ENCODE measurements at places on chromosomes 13 and 19.

DNA sequence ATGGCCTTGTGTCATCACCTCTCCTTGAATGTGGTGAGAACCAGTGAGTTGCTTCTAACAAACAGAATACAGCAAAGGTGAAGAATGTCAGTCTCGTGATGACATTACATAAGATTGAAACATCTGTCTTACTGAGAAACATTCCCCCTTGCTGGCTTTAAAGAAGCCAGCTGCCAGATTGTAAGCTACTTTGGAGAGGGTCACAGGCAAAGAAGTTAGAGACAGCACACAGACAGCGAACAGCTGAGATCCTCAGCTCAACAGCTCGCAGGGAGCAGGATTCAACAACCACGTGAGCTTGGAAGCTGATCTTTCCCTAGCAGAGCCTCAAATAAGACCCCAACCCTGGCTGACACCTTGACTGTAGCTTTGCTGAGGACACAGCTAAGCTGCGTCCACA lies 367.9 kb downstream of the LIG4 start:
- no peak for DNase-seq

- no peak for DNase-seq
Observed at GRCh38 chr19:18379803-18380747, 5.9 kb upstream of the GDF15 start.

- DNase-seq = no peak
Observed at GRCh38 chr13:28313579-28313978, 175.2 kb downstream of the PAN3 start.

GRCh38 chr13:111139873-111140561 lies 24.9 kb downstream of the ARHGEF7 start:
- no peak for DNase-seq

GRCh38 chr13:99124794-99125316 lies 75.8 kb upstream of the UBAC2 start:
- no peak for DNase-seq

DNA sequence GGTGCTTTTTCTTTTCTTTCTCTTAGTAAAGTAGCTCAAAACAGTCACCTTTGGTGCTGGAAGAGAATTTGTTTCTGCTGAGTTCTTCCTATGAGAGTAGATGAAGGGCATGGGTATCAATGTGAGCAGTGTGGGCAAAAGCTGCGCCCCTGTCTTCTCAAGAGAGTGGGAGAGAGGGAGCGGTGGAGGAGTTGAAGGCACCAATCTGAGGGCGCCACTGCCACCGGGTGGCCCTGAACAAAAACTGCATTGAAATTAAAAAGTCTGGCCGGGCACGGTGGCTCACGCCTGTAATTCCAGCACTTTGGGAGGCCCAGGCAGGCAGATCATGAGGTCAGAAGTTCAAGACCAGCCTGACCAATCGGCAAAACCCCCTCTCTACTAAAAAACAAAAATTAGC lies 28.7 kb upstream of the EPHX3 start:
- DNase-seq = no peak

- no peak for DNase-seq
Observed at GRCh38 chr19:51094696-51095279, 12.1 kb upstream of the KLK14 start.

DNA sequence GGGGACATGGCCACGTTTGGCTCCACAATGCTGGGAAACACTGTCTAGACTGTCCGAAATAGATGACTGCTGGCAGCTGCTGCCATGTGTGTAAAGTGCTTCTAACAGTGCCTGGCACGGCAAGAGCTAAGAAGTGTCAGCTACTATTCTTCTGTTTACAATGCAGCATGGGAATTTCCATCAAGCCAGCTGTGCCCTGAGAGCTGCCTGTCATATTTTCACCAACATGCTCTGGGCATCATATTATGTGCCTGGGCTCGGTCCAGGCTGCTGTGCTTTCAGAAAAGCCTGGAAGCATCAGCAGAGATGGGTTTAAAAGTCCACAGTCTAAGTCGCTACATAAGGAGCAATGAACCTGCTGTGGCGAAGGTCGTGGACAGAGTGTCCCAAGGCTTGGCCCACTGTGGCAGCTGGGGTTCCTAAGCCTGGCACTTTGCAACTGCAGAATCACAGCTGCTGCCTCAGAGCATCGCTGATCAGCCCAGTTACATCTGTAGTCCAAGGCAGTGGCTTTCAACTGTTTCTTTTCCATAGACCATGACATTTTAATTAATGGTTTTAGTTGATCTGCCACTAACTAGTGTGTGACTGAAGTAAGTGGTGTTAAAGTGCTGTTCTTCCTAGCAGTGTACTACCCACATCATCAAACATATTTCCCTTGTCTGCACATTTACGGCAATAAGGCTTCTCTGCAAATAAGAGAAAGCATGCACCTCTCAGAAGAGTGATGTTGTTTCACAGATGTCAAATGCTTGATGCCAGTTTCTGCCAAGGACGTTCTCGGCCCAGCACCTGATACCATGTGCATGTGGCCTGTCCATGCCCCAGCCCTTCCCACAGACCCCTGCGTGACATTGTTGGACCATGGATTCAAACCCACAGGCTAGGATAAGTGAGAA lies 95.7 kb upstream of the C1QTNF9B start:
- no peak for DNase-seq

- DNase-seq = no peak
Observed at GRCh38 chr19:16594681-16595091, 22.5 kb upstream of the SLC35E1 start.

DNA sequence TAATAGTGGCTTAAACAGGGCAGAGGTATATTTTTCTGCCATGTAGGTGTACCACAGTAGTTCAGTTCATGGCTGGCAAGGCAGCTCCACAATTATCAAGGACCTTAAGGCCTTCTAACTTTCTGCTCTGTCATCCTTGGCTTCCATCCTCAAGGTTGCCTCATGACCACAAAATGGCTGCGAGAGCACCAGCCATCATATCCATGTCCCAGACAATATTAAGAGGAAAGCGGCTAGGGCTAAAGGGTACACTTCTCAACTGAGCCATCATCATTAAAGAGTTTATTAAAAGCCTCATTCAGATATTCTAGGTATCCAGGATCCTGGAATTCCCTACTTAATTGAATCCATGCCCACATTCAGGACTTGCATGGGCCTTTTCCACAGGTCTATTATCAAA lies 62.7 kb upstream of the MRI1 start:
- no peak for DNase-seq

DNA sequence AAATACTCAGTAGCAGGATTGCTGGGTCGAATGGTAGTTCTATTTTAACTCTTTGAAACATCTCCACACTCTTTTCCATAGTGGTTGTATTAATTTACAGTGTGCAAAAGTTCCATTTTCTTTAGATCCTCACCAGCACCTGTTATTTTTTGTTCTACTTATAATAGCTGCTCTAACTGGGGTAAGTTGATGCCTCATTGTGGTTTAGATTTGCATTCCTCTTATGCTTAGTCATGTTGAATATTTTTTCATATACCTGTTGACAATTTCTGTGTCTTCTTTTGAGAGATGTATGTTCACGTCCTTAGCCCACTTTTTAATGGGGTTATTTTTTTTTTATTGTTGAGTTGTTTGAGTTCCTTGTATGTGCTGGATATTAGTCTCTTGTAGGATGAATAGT lies 144.6 kb downstream of the NBEA start:
- DNase-seq = no peak

DNA sequence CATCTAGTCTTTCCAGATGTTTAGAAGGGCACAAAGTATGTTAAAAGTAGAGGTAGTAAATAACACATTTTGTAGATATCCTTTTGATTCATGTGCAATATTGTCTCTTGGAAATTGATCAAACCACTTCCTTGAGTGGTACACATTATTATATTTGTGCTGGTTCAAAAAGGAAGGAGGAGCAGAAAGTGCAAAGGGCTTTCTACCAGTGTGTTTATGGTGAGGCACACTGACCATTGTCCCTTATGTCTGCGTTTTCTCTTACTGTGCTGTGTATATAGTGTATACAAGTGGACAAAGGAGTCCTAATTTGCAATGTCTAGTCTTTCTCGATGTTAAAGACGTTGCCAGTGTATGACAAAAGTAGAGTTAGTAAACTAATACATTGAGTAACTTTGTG lies 41.4 kb upstream of the FLT1 start:
- DNase-seq = no peak
